Activated CD4-positive, alpha-beta memory T cell treated with anti-CD3 and anti-CD28 coated beads for 36 hours (primary cell): ENCODE measurements at places on chromosomes 1 and 21. TPM values are rescaled to one million over a fixed set of nuclear protein-coding genes. Genes with fewer than 3 reads are reported as not detected.

Gene RXRG
- not detected for total RNA-seq

Gene LCE2A
- total RNA-seq, result not detected

Gene RPTN
- total RNA-seq, result not detected

Gene ADGRB2
- 1.7 TPM for total RNA-seq

Gene CATSPERE
- total RNA-seq, result 0.33 TPM

Gene AMY1C
- total RNA-seq, result not detected

Gene AK5
- total RNA-seq, result 2.2 TPM

Gene NPR1
- total RNA-seq, result 0.05 TPM

Gene ANKRD65
- not detected for total RNA-seq

Gene CD84
- 18.6 TPM for total RNA-seq

Gene C8A
- not detected for total RNA-seq

Gene GBP6
- total RNA-seq, result 0.73 TPM

Gene CENPL
- total RNA-seq, result 26.3 TPM

Gene DCST1
- 0.14 TPM for total RNA-seq

Gene SPRR1B
- total RNA-seq, result not detected

Gene HSD11B1
- 22.4 TPM for total RNA-seq

Gene OLFM3
- not detected for total RNA-seq

Gene TRIM62
- total RNA-seq, result 3.9 TPM

Gene PADI3
- total RNA-seq, result not detected

Gene SAMD11
- total RNA-seq, result not detected

Gene LAPTM5
- 190 TPM for total RNA-seq

Gene FAM78B
- 0.27 TPM for total RNA-seq

Gene ZMYND12
- 1.3 TPM for total RNA-seq

Gene NFIA
- 5.3 TPM for total RNA-seq

Gene CYP2J2
- total RNA-seq, result 0.57 TPM

Gene C2CD4D
- 3.9 TPM for total RNA-seq

Gene KCNJ9
- not detected for total RNA-seq
